ENCODE measurements at places on chromosomes 5 and 9.

GRCh38 chr5:132500931-132501628, 10.5 kb upstream of the IRF1 start:
- DNase-seq = peak; percentile 64

DNA sequence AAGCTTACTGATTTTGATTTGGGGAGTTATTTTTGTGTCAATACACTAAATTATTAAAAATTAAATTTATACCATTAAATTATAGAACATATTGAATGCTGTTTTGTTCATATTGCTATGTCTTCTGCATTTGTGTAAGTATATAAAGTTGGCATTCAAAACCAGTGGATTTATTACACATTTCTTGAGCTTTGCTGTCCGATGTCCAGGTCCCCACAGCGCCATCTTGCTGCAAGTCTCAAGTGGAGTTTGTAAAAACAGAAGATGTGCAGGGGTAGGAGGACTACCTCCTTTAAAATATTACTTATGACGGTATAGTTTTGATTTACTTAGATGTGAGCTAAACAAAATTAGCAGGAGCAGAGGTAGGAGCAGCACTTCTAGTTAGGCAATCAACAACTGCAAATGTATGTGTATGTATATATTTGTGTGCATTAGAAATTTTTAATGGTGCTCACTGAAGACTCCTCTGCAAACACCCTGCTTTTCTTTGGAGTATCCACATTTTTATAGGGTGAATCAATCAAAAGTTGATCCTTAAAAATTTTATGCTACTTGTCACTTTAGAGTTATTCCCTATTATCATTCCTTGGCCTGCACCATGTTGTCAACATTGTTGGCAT, 37.4 kb downstream of the CPEB4 start:
- DNase-seq = no peak

GRCh38 chr9:84145780-84146179, 165.2 kb downstream of the RMI1 start:
- DNase-seq = no peak

DNA sequence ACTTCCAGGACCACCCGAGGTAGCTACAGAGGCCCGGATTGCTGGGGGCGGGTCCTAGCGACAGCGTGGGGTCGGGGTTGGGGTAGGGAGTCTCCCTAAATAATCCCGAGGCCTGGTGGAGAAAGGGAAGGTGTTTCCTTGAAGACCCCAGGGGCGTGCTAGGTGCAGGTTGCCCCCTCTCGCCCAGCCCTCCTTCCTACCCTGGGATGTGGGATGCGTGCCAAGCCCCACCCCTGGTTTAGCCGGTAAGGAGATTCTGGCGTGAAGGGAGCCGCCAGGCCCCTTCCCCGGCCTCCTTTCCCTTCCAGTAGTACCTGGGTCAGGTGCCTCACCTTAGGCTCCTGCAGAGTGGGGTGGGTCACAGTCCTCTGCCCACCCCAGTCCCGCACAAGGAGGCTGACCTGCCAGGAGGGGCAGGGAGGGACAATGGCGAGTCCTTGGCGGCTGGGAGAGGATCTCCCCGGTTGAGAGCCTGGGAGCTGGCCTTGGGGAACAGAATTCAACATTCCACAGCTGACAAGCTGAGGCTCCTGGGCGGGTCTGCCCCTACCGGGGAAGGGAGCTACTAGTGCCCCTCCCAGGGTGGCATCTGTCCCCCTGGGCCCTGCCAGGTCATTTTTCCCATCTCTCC, 674 bp downstream of the TSPAN17 start:
- DNase-seq = no peak

GRCh38 chr9:114156657-114157421, 1.5 kb downstream of the COL27A1 start:
- DNase-seq = no peak

DNA sequence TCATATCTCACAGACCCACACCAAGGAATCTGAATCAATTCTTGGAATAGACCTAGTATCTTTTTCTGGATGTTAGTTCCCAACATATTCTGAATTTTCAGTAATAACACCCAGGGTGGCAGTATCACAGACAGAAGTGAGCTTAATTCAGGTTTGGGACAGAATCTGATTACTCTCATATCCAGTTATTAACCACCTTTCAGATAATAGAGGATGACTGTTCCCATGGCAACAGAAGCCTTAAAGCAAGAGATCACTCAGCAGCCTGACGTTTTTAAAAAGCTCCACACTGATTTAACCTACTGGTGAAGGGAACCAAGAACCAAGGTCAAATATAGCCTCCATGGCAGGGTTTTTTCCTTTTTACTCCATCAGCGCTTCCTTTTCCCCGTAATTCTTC, 68.4 kb downstream of the ACTBL2 start:
- DNase-seq = no peak

- no peak for DNase-seq
Measured at GRCh38 chr9:16092142-16093091, 539.6 kb downstream of the CCDC171 start.

GRCh38 chr5:15993919-15994318, 185.7 kb downstream of the MARCHF11 start:
- no peak for DNase-seq

- no peak for DNase-seq
Measured at GRCh38 chr5:160655717-160656116, 196.3 kb downstream of the ATP10B start.

DNA sequence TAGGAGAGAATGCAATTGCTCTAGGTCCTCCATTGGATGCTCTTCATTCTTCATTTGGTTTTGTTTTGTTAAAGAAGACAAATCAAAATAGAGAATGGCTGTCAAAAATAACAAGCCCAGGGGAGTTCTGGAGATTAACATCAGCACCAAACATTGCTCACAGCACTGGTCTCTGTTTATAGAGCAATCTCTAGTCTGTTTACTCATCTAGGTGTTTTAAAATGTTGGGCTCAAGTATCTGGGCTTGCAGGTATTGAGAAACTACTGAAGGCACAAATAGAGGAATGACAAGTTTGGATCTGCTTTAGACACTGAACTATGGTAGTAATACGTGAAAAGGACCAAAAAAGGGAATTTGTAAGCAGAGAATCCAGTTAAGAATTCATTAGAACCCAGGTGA, 77.0 kb upstream of the TMC1 start:
- DNase-seq = no peak

GRCh38 chr9:87713278-87713987, 12.5 kb upstream of the CTSL start:
- DNase-seq = peak; percentile 49

GRCh38 chr9:124280176-124280691, 22.5 kb downstream of the NEK6 start:
- no peak for DNase-seq

DNA sequence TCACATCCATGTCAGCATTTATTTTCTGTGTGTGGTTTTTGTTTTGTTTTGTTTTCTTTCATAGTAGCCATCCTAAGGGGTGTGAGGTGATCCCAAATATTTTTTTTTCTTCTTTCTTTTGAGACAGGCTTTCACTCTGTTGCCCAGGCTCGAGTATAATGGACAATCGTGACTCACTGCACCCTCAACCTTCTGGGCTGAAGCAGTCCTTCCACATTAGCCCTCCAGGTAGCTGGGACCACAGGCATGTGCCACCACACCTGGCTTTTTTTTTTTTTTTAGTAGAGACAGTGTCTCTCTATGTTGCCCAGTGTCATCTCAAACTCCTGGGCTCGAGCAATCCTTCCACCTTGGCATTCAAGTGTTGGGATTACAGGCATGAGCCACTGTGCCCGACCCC, 59.1 kb downstream of the CDC42SE2 start:
- no peak for DNase-seq

- DNase-seq = peak; percentile 81
Measured at GRCh38 chr9:114108016-114108833, 9.1 kb upstream of the KIF12 start.

DNA sequence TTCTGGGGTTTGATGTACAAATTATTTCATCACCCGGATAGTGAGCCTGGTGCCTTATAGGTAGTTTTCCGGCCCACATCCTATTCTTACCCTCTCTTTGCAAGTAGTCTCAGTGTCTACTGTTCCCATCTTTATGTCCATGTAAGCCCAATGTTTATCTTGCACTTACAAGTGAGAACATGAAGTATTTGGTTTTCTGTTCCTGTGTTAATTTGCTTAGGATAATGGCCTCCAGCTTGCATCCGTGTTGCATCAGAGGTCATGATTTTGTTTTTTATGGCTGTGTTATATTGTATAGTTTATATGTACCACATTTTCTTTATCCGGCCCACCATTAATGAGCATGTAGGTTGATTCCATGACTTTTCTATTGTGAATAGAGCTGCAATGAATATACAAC, 136.5 kb downstream of the PRR16 start:
- DNase-seq = no peak

GRCh38 chr9:12785260-12785770, 10.5 kb downstream of the LURAP1L start:
- no peak for DNase-seq

DNA sequence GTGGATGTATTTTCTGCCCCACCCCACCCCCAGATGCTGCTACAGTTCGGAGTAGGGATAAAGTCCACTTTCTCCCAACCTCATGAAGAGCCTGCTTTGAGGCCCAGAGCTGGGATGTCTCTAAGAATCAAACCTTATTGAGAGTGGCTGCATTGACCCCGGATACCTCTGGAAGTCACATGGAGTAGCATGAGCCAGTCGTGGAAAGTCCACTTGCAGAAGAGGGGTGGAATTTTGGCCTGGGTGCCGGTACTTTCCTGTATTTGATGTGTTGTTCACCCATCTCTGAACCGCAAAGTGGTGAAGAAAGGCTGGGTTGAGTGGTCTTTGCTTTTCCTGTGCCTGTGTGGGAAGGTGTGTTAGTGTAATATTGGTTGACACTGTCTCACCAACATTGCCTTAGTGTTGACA, 3.7 kb downstream of the OTULIN start:
- no peak for DNase-seq

DNA sequence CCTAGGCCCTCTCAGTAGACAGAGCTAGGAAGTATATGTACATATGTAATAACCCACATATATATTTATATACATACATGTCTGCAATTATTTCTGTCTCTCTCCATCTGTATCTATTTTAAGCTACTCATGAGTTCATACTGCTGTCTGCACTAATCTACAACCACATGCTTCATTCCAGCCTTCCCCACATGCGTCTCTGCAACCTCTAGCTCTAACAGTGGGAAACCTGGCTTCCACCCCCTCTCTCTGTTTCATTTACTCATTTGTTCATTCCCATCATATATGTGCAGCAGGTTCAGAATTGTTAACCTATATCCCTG, 23.3 kb downstream of the DCANP1 start:
- no peak for DNase-seq

DNA sequence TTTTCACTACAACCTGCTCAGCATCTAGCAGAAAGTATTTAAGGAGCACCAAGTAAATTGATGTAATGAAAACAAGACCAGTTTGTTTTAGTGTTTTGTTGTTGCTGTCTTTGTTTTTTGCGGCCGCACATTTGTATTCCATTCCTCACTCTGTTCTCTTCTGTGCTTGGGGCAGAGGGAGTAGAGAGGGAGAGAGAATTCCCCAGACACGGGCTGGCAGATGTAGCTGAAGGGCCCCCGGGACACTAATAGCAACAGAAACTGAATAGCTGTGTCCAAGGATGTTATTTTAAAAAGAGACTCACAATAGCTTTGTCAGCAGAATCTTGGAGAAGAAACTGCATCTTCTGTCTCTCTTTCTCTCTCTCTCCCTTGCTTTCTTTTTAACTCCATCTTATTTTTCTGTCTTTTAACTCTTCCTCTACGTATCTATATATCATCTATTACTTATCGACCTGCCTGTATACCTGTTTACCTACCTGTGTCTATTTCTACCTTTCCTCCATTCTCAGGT, 145.3 kb downstream of the PAPPA start:
- no peak for DNase-seq

- no peak for DNase-seq
Measured at GRCh38 chr9:120464176-120464886, 115.6 kb downstream of the CDK5RAP2 start.

- no peak for DNase-seq
Measured at GRCh38 chr5:11054014-11054413, 293.0 kb upstream of the DAP start.

DNA sequence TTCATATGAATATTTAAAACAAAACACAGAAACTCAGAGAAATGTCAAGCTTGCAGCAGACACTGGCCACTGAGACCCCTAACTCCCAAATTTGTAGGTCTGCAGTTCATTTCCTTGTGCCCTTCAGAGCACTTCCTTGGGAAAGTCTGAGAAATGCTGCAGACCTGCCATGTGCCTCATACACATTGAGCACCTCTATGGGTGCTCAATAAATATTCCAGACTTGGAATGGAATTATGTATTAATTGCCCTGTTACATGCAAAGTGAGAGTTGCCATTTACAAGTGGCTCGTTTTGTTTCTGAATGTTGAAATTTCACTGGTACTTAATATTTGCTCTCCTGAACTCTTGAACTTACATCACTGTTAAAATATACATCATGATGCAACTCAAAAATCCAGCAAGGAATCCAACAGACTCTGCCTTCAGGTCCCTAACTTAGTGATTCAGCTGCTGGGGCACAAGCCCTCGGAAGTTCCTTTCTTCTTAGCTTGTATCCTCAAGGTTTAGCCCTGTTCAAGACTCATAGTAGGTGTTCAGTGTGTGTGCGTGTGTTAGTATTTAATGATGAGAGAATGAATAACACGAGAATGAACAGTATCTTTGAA, 90.6 kb downstream of the PTCD2 start:
- no peak for DNase-seq

Data from anterior cingulate cortex (tissue), 58 donors.